ENCODE measurements at places on chromosomes 16 and 17.

DNA sequence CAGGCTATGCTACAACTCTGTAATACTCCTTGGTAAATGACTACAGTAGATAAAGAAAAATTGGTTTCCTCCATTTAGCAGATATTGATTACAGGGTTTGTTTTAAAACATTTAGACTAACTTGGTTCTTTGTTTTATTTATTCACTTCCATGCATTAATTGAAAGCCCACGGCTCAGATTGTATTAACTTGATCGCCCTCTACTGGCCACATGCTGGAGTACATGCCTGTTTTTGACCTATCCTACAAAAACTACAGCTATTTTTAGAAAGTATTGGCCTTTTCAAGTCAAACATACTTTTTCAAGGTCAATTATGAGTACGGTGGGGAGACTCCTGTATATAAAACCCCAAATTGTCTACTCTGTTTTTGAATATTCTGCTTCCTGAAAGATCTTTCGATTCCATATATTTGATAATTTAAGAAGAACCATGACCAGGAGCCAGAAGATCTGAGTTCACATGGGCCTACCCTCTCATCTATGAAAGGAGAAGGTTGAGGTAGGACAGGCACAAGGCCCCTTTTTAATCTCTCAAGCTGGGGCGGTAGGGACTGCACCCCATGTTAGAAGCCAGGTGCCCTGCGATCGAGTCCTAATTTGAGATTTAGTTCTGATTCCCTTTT is 51.8 kb downstream of the CA10 start:
- no peak for DNase-seq

DNA sequence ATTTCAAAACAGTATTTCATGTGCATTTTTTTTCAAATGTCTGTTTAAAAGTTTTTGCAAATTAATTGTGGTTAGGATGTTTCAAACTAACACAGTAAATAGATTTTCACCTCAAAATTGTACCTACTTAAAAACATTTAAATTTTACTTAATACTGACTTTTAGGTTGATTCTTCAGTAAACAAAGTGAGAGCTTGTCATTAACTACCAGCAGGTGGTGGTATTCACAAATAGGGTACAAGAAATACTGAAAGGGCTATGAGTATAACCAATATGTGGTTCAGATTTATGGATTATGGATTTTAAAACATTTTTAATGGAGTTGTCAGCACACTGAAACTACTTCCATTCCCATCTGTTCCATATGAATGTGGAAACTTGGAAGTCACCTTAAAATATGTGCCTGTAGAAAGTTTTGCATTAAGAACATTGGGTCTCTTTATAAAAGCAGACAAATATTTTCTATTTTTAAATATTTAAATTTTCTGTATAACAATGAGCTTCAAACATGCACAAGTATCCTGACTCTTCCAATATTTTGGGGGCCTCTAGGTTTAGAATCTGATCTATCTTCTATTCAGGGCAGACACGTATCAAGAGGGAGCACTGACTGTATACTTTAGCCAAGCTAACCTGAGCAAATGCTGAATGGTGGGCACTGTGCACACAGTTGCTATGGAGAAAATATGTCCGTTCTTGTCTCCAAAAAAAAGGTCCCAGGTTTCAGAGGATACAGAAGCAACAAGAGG is 155.6 kb downstream of the SNX11 start:
- DNase-seq: no peak

DNA sequence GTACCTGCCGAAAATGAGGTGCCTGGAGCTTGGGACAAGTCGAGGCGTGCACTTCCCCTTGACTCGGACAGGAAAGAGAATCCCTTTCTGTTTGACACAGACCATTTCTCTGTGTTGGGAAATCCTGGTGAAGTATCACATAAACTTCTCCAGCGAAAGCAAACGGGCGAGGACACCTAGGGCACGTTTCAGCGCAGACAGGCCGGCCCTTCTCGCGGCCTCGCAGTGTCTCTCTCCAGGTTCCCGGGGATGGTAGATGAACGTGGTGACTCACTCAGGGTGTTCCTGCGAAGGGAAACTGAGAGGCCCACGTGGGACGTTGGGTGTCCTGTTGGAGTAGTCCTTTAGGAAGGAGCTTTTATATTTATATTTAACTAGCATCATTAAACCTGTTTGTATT is 36.3 kb upstream of the ZNF750 start:
- no peak for DNase-seq

GRCh38 chr16:56594292-56594619 is 4.9 kb downstream of the MT3 start:
- DNase-seq: no peak

DNA sequence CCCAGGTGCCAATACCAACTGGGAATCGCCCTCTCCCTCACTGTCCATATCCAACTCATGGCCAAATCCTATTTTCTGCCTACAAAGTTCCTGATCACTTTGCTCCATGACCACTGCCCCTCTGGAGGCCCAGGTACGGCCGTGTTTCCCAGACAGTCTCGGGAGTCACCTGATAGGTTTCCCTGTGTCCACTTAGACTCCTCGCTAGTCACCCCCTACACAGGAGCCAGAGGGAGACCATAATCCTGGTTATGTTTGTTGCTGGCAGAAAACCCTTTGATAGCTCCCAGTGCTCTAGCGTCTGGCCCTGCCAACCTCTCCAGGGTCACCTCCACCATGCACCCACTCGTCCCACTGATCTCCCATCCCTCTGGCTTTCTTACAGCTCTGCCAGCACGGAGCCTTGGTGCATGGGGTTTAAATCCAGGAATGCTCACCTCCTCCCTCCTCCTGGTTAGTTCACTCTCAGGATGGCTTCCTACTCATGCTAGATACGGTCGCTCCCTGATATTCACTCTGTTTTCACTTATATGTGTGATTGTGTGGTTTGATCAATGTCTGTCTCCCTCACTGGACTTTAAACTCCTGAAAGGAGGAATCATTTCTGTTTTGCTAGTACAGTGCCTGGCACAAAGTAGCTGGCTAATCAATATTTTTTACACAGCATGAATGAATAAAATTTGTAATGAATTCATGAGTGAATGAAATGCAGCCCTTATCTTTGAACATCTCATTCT is 7.5 kb upstream of the CALB2 start:
- no peak for DNase-seq

DNA sequence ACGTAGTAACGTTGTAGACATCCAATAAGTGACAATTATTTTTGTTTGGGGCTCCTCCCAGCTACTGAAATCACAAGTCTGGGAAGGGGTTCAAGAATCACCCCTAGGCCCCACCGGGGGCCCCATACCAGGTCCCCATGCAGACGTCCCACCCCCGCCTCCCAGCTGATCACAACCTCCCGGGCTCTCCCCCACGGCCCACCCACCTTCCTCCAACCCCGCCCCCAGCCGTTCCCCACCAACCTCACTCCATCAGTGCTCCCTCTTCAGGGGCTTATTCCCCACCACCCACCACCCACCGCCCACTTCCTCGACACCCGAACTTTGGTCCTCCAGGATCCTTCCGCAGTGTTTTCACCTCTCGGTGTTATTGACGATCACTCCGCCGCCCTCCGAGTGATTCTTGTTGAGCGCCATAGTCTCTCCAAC is 240 bp downstream of the WBP2 start:
- DNase-seq: peak; percentile 39
